Posterior vena cava (tissue), 2 donors: ENCODE measurements at places on chromosomes 2 and 18. TPM values are rescaled to one million over a fixed set of nuclear protein-coding genes. Genes with fewer than 3 reads are reported as not detected.

Gene RSAD2
- 3.8 TPM for total RNA-seq

Gene STON1
- total RNA-seq = 44.7 TPM

Gene PCARE
- total RNA-seq = not detected

Gene CAPN14
- total RNA-seq = 0.14 TPM
